ENCODE measurements at places on chromosomes 12 and 14.

DNA sequence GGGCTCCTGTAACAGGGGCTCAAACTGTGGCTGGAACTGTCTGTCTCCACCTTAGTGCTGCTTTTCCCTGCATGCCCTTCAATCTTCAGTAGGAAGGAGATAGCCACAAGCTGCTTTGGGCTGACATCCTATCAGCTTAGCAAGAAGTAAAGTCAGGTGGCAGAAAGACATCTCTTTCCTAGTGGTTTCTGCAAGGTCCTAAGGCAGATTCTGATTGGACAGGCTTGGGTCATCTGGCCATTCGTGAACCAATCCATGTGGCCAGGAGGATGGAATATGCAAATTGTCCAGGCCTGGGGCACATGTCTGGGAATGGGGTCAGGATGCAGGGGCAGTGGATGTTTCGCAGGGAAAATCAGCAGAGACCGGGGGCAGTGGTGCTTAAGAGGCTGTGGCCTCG lies 5.2 kb downstream of the RITA1 start:
- DNase-seq, result no peak

DNA sequence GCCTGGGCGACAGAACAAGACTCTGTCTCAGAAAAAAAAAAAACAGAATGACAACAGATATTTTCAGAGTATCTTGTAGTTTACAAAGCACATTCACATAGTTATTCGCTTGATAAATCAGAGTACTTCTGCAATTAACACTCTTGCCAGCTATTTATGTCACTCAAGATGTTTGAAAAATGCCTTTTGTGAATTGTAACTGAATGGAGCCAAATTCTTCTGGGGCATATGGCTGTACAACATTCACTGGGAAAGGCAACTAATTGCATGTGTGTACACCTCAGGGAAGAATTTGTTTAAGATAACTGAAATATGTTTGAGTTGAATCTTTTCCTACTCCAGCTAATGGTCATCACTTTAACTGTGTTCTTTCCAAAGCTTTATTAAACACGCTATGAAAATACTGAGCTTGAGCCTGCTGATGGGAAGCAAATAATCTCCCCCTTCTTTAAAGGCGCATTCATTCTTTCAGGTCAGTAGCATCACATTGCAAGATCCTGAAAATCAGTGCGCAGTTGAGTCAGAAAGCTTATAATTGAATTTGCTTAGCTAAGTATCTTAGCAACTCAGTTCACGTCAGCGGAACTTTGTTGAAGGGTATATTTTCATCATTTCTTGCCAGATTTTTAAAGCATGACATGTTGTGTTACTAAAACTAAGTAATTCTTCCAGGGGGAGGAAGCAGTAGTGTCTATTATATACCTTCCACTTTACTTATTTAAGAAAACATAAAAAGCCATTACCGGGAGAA lies 66.6 kb downstream of the SINHCAF start:
- DNase-seq, result no peak

DNA sequence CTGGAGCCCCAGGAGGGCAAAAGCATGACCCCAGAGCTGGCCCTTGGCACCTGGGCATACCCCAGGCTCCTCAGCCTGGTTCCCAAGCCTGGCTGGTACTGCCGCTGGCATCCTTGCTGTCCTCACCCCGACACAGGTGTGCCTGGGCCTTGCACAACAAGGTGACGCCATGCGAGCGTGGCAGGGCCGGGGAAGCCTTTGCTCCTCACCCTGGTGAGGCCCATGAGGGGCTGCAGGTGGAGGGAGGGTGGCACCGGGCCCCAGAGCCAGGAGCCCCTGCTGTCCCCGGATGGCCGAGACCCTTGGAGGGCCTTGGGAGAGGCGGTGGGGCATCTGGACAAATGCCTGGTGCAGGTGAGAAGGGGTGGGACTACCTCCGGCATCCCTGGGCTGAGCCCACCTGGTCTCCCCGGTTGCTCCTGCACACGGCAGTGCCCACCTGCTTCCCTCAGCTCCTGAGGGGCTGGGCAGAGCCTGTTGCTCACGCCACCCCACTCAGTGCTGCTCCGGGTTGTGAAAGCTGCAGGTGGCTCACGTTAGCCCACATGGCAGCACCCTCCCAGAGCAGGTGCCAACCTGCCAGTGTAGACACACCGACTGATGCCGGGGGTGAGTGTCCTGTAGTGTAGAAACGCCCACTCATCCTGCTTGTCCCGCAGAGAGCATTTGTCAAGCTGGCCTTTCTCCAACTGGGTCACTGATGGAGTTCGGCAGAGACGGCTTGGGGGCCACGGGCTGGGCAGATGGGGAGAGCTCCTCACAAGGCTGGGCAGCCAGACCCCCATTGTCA lies 24.6 kb upstream of the KIF26A start:
- DNase-seq, result peak; percentile 74

DNA sequence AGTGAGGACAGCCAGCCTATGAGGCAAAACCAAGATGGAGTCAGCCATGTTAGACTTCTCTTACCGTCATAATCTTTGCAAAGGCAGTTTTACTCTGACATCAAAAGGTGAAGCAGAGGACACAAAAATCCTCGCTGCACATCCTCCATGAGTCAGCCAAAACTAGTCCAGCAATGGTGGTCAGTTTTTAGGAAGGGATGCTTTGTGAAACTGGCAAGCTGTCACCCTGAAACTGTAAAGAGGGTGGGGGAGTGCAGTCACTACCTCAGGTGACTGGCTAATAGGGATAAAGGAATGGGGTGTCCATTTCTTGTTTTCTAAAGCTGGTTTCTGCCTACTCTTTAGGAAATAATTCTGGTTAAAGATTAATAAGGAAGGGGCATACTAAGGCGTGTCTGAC lies 5.4 kb upstream of the CIPC start:
- DNase-seq, result no peak

DNA sequence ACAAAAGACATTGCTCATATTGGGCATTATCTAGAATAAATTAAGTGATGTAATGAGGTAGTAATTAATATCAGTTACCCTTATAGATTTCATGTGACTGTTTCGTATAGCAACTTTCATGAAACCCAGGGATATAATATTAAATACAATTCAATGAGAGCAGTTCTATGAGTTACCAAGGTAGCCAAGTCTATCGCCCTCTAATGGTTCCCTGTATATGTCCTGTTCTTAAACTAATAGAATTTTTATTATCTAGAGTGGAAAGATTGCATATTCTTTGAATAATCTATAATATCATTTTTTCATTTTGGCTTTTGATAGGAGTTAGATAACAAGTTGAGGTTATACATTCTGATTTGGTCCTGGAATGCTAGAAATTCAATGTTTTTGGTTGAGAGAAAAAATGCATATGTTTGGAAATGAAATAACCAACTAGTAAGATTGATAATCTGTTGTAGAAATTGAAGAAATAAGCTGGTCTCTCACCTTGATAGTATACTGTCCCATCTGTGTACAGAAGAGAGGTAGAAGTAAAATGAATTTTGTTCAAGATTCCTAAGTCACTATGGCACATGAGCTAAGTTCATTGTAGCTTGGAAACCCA lies 59.7 kb downstream of the SCFD1 start:
- no peak for DNase-seq

DNA sequence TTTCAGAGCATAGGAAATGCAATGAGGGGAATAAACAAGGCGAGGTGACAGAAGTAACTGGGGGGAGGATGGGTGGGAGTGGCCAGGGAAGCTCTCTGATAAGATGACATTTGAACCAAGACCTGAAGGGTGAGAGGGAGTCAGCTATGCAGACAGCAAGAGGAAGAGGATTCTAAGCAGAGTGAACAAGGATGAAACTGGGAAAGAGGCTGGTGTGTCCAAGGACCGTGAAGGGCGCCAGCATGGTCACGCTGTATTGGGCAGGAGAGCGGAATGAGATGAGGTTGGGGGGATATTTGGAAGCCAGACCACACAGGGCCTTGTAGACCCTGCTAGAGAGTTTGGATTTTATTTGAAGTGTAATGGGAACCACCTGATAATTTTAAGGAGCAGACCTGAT lies 10.5 kb upstream of the PPP1R1A start:
- peak; percentile 13 for DNase-seq

GRCh38 chr12:69115951-69116350 lies 123.4 kb upstream of the CPSF6 start:
- no peak for DNase-seq

DNA sequence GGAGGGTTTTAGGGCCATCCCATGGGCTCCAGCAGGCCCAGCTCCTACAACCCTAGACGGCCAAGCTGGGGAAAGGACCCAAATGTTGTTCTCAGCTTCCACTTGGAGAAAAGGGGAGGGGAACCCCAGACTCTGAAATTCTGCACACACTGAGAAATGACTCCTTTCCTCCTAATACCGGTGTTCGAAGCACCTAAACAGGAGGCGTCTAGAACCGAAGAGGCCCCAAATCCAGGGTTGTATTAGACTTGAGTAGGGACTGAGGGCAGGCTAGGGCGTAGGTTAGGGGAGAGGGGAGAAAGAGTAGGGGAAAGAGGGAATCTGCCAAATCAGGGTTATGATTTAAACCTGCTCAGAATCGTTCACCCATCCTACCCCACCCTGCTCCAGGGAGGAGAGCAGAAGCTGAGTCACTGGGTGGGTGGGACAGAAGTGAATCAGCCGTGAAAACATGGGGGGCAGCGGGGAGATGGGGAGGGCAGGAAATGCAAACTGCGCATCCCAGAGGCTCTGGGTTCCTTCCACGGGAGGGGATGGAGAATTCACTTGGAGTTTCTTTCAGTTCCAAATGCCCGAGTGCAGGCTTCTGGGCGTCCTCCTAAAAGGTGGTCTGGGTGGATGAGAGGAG lies 1.0 kb downstream of the IGFBP6 start:
- peak; percentile 78 for DNase-seq

DNA sequence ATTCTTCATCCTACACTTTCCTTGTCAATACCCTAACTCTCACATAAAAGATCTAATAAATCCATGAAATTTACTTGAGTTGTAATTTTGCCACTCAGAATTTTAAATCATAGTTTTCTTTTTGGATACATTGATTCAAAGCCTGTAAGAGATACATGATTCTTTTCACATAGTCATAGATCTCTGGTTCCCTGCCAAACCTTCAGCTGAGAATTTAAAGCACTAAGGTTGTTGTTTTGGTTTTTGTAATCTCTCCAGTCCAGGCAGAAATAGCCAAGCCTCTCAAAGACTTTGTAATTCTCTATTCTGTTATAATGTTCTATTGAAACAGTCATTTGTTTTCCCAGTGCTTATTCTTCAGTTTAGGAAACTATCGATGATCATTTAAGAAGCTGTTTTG lies 273.9 kb downstream of the TRHDE start:
- no peak for DNase-seq

GRCh38 chr12:62438098-62438692 lies 28.4 kb upstream of the MON2 start:
- DNase-seq, result no peak

DNA sequence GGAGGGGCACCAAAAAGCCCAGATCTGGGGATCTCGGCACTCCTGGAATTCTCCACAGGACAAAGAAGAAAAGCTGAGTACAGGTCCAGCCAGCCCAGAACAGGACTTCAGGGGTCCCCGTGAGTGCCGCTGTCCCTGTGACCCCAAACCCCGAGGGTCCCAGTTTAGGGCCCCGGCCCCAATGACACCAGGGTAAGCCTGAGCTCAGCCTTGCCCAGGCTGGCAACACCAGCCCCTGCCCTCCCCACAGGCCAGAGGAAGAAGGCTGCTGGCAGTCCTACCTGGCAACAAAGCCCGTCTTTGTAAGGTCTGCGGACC lies 1.8 kb downstream of the CDK2AP1 start:
- no peak for DNase-seq

GRCh38 chr12:109047081-109047805 lies 5.1 kb upstream of the USP30 start:
- no peak for DNase-seq
